T follicular helper cell (primary cell): ENCODE measurements at places on chromosomes 7 and 10.

DNA sequence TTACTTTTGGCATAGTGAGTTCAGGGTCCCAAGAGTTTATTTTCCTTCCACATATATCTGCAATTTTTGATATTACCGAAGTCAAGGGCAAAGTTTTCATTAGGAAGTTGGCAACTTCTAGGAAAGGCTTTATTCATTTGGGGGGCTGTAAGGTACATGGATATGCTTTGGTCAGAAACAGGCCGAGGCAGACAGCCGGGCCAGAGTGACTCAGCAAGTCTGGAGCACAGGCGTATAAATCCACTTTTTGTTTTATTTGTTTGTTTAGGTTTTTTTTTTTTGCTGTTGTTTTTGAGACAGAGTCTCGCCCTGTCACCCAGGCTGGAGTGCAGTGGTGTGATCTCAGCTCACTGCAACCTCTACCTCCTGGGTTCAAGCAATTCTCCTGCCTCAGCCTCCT is 3.7 kb downstream of the ZNF680 start:
- DNase-seq, result no peak

- DNase-seq, result no peak
These were observed 82.4 kb upstream of the BTBD16 start for GRCh38 chr10:122188706-122189105.

GRCh38 chr10:99917963-99918825 is 91.6 kb downstream of the DNMBP start:
- no peak for DNase-seq

GRCh38 chr7:156019308-156019707 is 207.0 kb upstream of the SHH start:
- no peak for DNase-seq

- DNase-seq, result no peak
These were observed 40.0 kb downstream of the C10orf120 start for GRCh38 chr10:122659651-122660050.

- DNase-seq, result no peak
These were observed 72.5 kb downstream of the CDK6 start for GRCh38 chr7:92763636-92764423.

DNA sequence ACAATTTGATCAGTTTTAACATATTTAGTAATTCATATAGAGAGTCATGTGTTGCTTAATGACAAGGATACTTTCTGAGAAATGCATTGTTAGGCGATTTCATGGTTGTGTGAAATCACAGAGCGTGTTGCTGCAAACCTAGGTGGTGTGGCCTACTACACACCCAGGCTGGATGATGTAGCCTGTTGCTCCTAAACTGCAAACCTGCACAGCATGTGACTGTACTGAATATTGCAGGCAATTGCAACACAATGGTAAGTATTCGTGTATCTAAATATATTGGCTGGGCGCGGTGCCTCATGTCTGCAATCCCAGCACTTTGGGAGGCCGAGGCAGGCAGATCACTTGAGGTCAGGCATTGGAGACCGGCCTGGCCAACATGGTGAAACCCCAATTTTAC is 73.7 kb upstream of the BAIAP2L1 start:
- no peak for DNase-seq

DNA sequence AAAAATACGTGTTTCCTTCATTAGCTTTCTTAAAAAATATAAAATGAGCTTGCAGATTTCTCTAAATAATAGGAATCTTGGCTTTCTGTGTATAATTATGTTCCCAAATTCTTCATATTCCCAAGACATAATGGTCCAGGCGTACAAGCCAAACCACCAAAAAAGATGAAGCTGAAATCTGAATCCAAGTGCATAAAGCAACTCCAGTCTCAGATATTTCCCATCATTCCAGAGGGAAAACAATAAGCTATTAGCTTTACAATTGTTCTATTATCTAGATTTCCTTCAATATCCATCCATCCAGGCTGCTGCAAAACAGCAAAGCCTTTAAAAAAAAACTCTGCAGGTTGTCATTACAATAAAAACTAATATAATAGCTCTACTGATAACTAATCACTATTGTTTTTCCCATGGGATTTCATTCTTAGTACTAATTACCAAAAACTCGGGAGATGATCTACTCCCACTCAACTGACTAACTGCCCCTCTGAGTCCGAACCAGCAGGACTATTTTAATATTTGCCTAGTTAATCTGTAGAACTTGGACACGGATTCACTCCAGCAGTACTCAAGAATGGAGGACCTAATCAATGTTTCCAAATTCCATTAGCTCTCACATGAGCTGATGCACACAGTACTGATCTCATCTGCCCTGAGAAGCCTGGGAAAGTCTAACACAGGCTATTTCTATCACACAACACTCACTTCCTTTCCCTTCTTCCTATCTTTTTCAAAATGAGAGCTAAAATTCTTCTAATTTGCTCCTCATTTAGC is 108.9 kb upstream of the ASAH2 start:
- DNase-seq, result no peak

GRCh38 chr10:7340179-7340874 is 70.5 kb downstream of the SFMBT2 start:
- DNase-seq, result no peak

- peak; percentile 48 for DNase-seq
These were observed 145.8 kb downstream of the FRMD4A start for GRCh38 chr10:14184841-14185315.

- no peak for DNase-seq
These were observed 119.0 kb upstream of the KCNMA1 start for GRCh38 chr10:77756319-77757232.

- no peak for DNase-seq
These were observed 1.2 kb upstream of the TMEM178B start for GRCh38 chr7:141072548-141073172.

DNA sequence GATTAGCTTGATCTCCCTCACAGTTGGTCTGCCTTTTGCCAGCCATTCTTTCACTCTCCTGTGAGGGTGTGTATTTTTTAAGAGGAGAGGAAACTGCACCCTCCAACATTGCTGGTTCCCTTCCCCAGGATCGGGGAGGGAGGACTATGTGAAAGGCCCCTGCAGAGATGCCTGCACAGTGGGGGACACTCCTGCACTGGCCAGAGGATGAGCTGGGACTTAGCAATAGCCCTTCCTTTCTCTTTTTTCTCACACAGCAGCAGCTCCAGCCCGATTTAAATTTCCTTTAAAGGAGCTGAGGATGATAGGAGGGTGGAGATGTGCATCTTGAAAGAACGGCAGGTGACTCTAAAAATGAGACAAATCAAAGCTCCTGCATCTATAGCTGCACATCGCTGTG is 18.7 kb downstream of the SORCS3 start:
- no peak for DNase-seq

DNA sequence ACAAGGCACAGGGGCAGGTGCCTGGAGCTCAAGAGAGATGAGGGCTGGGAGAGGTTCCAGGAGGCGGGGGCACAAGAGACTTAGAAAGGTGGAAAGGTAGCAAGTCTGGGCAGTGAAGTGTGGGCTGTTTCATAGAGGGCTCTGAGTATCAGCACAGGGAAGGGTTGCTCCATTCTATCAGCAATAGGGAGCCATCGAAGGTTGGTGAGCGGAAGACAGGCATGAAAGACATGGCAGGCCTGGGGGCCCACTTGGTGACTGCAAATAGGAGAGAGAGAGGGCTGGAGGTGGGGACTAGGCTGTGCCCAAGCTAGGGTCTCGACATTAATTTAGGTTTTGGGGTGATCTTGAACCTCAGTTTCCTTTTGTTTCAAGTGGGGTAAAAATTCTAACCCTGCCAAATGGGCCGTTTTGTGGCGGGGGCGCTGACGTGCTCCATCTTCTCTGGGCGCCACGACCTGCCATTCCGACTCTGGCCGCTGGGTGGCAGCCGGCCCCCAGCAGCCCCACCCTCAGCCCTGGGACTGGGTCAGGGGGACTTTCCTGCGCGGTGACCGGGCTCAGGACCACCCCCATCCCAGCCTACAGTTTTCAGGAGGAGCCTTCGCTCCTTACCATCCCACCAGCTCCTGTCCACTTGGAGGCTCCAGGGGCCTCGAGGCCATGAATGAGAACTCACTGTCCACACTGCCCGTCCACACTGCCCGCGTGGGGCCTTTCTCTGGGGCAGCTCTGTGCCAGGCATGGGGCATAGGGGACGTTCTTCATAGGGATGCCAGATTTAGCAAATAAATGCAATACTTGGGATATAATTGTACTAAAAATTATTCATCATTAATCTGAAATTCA is 37.2 kb upstream of the PCBD1 start:
- DNase-seq, result peak; percentile 22

GRCh38 chr10:90125456-90126255 is 424.3 kb downstream of the KIF20B start:
- DNase-seq, result no peak

DNA sequence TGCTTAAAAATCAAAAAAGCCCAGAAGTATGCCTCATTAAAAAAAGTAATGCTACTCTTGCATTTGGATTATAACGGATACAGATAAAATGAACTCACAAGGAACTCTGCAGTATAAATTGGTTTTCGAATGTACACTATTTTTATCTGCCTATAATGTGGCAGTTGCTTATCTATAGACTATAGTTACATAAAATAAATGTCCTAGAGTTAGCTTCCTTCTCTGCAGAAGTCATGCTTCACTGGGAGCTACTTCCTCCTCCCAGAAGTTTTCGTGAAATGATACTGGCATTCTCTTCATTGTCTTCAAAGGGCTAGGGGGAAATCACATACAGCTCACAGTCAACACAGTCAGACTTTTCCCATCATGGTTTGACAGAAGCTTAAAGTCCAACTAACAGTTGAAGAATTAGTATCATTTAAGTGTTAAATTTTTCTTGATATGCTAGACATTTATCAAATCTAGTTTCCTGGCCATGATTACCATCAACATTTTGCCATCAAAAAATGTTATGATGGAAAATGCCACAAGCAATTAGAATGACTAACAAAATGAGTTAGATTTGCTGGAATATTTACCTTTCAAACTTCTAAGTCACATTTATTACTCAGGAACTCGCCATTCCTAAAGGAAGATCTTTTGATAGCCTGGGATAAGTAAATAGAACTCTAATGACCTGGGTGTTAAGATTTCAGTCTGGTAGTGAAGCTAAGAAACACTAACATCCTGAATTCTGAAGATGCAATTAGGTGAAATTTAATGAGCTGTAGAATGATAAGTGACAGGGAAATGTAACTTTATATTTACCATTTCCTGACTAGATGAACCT is 87.3 kb upstream of the TRIL start:
- DNase-seq, result no peak

DNA sequence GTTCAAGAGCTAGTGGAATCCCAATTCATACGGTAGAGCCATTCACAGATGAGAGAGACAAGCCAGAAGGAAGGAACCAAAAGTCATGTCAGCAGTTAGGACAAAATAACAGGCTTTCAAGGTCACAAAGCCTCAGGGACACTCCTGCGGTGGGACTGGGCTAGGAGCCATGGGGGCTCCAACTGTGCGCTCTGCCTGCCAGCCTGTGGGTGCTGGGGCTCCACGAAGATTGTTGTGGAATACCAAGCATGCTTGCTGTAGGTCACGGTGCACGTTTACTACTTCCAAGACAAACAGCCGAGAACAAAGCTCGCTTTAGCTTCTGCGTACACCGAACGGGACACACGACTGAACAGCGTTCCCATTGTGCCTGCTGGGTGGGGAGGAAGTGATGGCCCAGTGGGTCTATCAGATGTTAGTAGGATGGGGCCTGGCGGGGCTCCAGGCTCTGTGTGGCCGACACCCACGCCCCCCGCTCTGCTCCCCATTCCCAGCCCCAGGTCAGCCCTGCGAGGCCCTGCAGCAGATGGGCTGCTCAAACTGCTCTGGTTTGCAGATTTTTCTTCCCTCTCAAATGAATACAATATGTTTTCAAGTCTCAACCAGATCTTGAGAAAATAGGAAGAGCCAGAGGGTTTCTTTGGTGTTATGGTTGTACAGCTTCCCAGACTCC is 158.9 kb downstream of the EGFR start:
- no peak for DNase-seq

GRCh38 chr10:93945819-93946218 is 47.9 kb upstream of the PLCE1 start:
- no peak for DNase-seq

DNA sequence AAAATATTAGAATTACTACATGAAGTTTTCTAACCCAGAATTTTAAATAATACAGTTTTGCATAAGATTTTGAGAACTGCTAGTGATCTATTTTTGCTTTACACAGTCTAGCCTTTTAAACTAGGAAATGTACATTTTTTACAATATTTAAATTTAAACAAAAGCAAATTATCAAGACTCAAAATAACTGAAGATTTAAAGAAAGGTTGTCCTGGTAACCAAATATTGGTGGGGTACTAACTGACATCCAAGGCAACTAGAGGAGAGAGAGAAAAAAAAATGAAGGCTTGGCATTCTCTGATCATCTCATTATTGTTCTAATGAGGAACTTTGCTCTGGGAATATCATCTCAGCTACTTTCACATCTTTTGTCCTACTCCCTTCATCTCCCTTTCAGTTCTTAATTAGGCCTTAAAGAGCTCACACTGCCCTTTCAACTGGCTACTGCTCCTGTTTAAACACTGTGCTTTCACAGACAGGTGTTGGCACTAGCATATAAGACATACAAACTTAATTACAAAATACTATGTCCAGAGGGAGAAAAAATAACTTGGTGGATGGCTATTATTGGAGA is 33.7 kb downstream of the RAB11FIP2 start:
- DNase-seq, result no peak

GRCh38 chr10:102661658-102662028 is 17.4 kb downstream of the TRIM8 start:
- DNase-seq, result no peak

GRCh38 chr7:116290740-116291139 is 80.4 kb downstream of the TES start:
- no peak for DNase-seq

DNA sequence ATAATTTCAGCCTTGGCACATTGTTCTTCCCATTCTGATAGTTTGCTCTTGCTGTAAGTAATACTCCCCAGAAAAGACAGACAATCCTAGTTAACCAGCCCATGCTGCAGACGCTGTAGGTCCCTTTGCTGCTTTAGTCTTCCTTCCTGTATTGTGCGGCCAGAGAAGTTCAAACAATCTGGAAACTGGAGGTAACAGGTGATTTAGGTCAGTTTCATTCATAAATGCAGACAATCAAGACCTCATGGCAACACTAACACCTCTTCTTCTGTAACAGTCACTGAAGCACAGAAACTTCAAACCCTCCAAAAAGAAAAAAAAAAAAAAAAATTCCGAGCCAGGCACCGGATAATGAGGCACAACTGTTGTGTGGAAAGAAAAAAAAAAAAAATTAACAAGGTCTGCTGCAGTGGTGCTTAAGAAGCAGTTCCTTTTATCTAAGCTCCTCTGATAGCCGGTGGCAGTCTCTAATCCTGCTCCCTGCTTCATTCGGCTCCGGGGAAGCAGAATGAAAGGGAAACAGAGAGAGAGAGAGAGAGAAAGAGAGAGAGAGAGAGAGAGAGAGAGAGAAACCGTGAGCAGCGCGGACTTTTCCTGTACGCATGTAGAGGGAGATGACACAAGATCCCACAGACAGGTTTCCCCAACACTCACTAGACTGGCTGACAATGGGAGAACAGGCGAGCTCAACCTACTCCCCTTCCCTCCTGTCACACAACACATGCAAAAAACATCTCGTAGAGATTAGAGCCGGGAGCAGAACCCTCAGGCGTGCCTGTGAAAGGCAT is at the start of gene SEMA3A:
Gene SEMA3A (minus strand): TSS at position 306 of the 788 bp plus-strand sequence. CDS start 203 bp downstream, at position 103.
- DNase-seq, result no peak

DNA sequence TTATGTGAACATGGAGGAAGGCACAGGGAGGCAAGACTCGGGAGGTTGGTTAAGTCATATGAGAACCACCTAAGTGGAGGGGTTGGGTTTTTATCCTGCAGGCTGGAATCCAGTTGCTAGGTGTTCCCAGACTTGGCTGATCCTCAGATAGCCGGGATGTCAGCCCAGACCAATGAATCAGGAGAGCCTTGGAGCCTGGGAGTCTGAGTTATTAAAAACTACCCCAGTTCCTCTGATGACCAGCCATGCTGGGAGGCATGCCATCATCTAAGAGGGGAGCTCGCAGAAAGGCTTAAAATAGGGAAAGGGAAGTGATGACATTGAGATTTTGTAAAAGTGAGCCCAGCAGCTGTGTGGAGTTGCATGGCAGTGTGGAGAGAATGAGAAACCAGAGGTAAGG is 238.1 kb downstream of the ZNF248 start:
- DNase-seq, result no peak
